ENCODE measurements at places on chromosomes 12 and 14. TPM values are rescaled to one million over a fixed set of nuclear protein-coding genes. Genes with fewer than 3 reads are reported as not detected.

GRCh38 chr14:50745401-50746058 lies 77.4 kb upstream of the SAV1 start:
- H3K4me3 ChIP-seq = no peak overlapping the region
- H3K27ac ChIP-seq = no peak overlapping the region

- DNase-seq = no peak
- 0 out of 2 replicates have a peak, but pooled peaks cover 4% of the 10 kb centered on the region for H3K4me1 ChIP-seq
- no peaks in the 10 kb centered on the region for H3K36me3 ChIP-seq
- no peak overlapping the region for H3K4me3 ChIP-seq
Observed at GRCh38 chr12:46771268-46771827, 54.4 kb downstream of the SLC38A4 start.

- no peaks in the 10 kb centered on the region for H3K4me1 ChIP-seq
- DNase-seq = no peak
- H3K36me3 ChIP-seq = no peaks in the 10 kb centered on the region
- H3K27me3 ChIP-seq = no peaks in the 10 kb centered on the region
- no peak overlapping the region for H3K4me3 ChIP-seq
Observed at GRCh38 chr12:62001424-62001823, 258.8 kb upstream of the USP15 start.

DNA sequence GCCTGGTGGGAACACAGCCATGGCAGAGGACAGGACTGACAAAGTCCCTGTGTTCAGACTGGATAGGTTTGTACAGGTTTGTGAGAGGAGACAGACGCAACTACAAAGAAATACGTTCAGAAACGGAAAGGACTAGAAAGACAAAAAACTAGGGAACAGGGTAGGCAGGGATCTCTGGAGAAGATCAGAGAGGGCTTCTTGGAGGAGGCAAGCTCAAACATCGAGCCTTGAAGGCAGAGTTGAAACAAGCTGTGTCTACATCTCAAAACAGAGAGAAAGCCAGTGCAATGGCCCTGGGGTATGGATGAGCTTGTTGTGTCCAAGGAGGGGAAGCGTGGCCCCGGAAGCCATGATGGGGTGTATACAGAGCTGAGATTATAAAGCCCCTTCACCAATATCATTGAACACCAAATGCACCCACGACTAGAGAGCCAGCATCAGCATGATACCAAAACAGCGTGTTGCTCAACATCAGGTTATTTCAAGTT lies 89.6 kb upstream of the NCOR2 start:
- no peaks in the 10 kb centered on the region for H3K36me3 ChIP-seq
- H3K4me1 ChIP-seq = no peaks in the 10 kb centered on the region
- no peaks in the 10 kb centered on the region for H3K27me3 ChIP-seq
- no peak overlapping the region for H3K4me3 ChIP-seq

DNA sequence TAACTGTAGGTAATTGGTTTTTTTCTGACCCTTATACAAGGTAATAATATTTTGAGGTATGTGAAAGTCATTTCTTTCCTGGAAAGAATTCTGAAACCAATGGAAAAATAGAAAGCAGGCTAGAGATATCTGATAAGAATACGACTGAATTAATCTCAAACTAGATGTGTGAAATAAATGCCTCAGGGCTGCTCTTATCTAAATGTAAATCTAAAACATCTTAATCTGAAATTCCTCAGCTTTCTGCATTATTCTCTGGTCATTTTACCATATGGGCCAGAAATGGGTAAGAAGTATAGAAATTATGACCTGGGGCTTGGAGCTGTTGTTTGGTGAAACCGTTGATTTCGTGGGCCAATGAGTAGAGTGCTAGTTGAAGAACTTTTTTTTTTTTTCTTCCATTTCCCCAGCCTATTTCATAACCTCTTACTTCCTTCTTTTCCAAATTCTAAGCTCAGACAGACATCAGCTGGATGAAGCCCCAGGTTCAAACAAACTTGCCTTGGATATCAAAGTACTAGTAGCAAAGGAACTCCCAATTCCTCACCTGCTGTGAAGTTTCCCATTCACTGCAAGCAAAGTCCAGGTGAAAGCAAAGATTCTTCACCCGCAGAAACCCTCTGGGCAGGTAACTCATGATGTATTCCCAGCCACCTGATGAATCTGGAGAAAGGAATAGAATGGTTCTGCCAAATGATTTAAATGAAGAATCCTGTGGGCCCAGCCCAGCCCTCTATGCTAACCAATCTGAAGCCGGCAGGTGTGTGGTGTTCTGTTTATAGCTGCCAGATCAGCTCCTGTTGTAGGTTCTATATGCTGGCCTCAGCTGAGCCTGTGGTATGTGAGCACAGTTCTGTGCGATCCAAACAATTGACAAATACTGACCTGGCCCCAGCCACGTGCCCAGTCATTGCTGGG lies 9.7 kb upstream of the FOS start:
- no peak overlapping the region for H3K4me3 ChIP-seq
- DNase-seq = no peak
- no peaks in the 10 kb centered on the region for H3K4me1 ChIP-seq

GRCh38 chr12:20547816-20548575 lies 147.1 kb upstream of the SLCO1C1 start:
- no peak overlapping the region for H3K27ac ChIP-seq
- no peak overlapping the region for H3K4me3 ChIP-seq
- H3K36me3 ChIP-seq = no peaks in the 10 kb centered on the region

Gene PTGDR
- not detected for total RNA-seq

Gene LHX5
- total RNA-seq = 2.4 TPM

Gene GPR65
- total RNA-seq = 0.05 TPM

Gene OR6C2
- not detected for total RNA-seq

Gene SOAT2
- 0.17 TPM for total RNA-seq

Gene HOXC5
- 1.1 TPM for total RNA-seq

Gene ARHGEF25
- 3.6 TPM for total RNA-seq
